ENCODE measurements at places on chromosomes 5 and 9.

GRCh38 chr5:50967563-50968355, 301.3 kb downstream of the PARP8 start:
- no peaks in the 10 kb centered on the region for H3K4me1 ChIP-seq
- DNase-seq = no peak
- no peaks in the 10 kb centered on the region for H3K36me3 ChIP-seq
- H3K4me3 ChIP-seq = no peak overlapping the region
- peaks cover 51% of the 10 kb centered on the region for H3K27me3 ChIP-seq
- no peak overlapping the region for H3K27ac ChIP-seq

DNA sequence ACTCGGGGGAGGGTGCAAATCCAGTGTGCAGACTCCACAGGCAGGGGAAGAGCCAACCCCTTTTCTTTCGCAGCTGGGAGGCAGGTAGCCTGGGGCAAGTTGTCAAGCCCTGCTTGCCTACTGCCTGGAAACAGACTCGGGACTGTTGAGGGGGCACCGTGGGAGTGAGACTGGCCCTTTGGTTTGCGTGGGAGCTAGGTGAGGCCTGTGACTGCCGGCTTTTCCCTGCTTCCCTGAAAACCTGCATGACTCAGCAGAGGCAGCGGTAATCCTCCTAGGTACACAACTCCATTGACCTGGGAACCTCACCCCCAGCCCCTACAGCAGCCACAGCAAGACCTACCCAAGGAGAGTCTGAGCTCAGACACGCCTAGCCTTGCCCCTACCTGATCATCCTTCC, 509.5 kb downstream of the DTWD2 start:
- no peaks in the 10 kb centered on the region for H3K36me3 ChIP-seq
- H3K4me1 ChIP-seq = no peaks in the 10 kb centered on the region
- DNase-seq = no peak
- no peak overlapping the region for H3K27ac ChIP-seq
- H3K4me3 ChIP-seq = no peak overlapping the region
- H3K27me3 ChIP-seq = no peaks in the 10 kb centered on the region

DNA sequence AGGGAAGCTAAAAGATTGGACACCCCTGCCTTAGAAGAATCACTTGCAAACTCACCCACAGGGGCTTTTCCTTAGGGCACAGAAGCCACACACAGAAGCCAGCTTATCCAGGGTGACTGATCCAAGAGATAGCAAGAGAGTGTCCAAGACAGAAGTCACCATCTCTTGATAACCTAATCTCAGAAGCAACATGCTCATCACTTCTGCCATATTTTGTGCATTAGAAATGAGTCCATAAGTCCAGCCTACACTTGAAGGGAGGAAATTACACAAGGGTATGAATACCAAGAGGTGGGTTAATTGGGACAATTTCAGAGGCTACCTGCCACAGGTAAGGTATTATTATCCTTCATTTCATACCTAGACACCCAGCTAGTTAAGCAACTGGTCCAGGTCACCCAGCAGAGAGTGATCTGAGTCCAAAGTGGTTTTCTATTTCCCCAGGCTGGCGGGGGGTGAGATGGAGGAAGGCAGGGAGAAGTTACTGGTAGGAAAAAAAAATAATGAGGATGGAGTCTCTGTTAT, 3.7 kb upstream of the ERGIC1 start:
- peaks cover 59% of the 10 kb centered on the region for H3K4me1 ChIP-seq
- peaks cover 4% of the 10 kb centered on the region for H3K27me3 ChIP-seq
- no peaks in the 10 kb centered on the region for H3K36me3 ChIP-seq
- no peak overlapping the region for H3K4me3 ChIP-seq

DNA sequence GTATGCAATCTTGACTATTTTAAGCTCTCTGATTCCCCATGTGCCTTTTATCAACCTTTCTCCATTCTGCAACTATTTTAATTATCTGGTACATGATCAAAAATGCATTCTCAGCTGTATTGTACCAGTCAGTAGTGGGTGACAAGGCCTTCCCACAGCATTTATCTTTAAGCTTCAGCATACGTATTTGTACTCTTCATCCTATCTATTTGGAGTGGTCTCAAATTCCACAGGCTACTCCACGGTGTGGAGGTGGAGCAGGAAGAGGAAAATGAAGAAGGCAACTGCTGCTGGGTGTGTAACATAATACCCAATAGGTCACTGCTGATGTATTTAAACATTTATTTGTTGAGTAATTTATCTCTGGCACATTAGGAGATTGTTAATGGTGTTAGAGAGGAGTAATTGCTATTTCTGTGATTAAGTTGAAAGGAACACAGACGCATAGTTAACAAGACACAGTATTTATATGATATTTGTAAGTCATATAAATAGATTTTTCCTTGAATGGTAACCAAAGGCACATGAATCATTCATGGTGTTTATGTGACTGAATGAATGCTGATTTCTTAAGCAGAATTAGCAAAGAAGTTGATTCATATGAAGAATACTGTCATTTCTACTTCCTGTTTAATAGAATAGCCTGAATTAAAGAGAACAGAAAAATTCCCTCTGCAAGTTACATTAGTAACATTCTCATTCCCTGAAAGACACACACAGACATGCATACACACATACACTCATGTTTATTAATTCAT, 153.8 kb upstream of the NR3C1 start:
- no peaks in the 10 kb centered on the region for H3K27me3 ChIP-seq
- no peaks in the 10 kb centered on the region for H3K36me3 ChIP-seq
- no peak for DNase-seq
- H3K4me3 ChIP-seq = no peak overlapping the region
- H3K27ac ChIP-seq = no peak overlapping the region

DNA sequence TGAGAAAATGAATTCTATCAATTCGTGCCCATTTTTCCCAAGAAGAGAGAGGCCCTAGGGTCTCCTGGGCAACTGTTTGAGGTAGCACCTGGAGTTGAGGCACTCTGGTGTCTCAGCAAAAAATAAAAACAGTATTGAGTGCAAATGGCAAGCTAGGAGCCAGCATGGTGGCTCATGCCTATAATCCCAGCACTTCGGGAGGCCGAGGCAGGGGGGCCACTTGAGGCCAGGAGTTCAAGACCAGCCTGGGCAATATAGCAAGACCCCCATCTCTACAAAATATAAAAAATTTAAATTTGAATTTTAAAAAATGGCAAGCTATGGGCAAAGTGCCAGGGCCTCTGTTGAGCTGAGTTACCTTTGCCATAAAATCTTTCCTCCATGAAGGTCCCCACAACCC, 136.0 kb downstream of the CDK5RAP2 start:
- no peak overlapping the region for H3K4me3 ChIP-seq
- H3K27me3 ChIP-seq = no peaks in the 10 kb centered on the region
- no peaks in the 10 kb centered on the region for H3K4me1 ChIP-seq
- H3K36me3 ChIP-seq = peaks cover 86% of the 10 kb centered on the region
- H3K27ac ChIP-seq = no peak overlapping the region

DNA sequence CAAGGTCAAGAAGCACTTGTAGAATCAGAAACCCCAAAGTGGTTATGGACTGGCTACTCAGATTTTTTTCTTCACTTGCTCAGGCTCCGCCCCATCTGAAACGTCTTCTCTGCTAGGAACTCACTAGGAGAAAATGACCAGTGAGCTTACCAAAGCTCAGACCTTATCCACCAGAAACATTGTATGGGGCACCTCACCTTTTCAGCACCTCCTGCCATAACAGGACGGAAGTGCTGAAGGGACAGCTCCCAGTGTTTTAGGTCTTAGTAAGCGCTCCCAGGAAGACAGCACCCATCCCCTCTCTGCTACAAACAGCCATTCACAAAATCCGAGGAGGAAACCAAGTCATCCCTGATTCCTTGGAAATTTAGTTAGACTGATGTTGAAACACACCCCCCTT, 1.2 kb upstream of the GABRA1 start:
- DNase-seq = no peak
- no peaks in the 10 kb centered on the region for H3K27me3 ChIP-seq
- H3K27ac ChIP-seq = no peak overlapping the region
- H3K36me3 ChIP-seq = no peaks in the 10 kb centered on the region
- H3K4me3 ChIP-seq = no peak overlapping the region

GRCh38 chr5:108836492-108836891, 88.8 kb downstream of the FER start:
- no peaks in the 10 kb centered on the region for H3K36me3 ChIP-seq
- no peak overlapping the region for H3K27ac ChIP-seq
- H3K4me1 ChIP-seq = no peaks in the 10 kb centered on the region
- H3K27me3 ChIP-seq = no peaks in the 10 kb centered on the region

DNA sequence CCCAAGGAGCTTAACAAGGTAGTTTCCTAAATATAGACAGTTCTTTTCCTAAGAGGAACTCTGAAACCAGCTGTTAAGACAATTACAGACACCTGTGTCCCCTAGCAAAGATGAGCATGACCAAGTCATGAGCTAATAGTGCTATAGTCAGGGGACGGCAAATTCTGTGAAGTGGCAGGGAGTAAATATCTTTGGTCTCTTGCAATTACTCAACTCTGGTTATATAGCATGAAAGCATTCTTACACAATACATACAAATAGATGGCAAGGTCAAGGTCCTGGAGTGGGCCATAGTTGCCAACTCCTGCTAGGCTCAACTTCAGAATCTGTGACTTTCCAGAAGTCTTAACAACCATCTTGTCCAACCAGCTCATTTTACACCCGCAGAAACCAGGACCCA, 103.7 kb downstream of the RFK start:
- H3K4me3 ChIP-seq = no peak overlapping the region
- no peak overlapping the region for H3K27ac ChIP-seq
- peak; percentile 34 for DNase-seq

DNA sequence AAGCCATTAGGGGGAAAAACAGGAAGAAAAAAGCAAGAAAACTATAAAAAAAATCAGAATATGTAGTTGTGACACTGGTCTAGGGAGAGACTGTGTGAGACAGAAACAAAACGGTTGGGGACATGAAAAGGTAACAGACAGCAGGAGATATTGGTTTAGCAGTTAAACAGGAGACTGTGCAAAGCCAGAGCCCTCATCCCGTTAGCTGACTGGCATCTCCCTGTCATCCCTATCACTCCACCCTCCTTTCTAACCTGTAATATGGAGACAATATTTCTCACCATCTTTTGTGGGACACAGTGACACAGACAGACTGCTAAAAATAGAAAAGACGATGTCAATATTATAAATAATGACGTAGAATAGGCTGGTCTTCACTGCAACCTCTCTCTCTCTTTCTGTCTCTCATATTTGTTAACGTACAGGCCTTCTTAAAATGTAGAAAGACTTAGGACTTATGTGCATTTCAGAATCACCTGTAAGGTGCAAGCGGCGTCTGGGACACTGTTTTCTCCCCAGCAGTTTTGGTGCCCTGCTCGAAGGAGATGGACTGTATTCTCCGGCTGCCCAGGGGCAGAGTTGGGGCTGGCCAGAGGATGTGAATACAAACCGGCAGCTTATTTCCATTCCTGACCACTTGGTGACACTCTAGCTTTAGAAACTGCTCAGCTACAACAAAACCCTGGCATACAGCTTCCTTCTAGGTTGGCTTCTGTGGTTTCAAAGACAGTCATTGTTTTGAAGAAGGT, 190.6 kb downstream of the MAT2B start:
- no peaks in the 10 kb centered on the region for H3K36me3 ChIP-seq
- H3K27me3 ChIP-seq = no peaks in the 10 kb centered on the region
- peak; percentile 38 for DNase-seq
- no peaks in the 10 kb centered on the region for H3K4me1 ChIP-seq
- no peak overlapping the region for H3K4me3 ChIP-seq

GRCh38 chr5:135930029-135930948, 24.5 kb downstream of the LECT2 start:
- H3K27me3 ChIP-seq = peaks cover 4% of the 10 kb centered on the region
- peak overlapping the region; percentile 62 for H3K27ac ChIP-seq
- peaks cover 16% of the 10 kb centered on the region for H3K4me1 ChIP-seq
- H3K36me3 ChIP-seq = peaks cover 1% of the 10 kb centered on the region
- peak; percentile 68 for DNase-seq
- H3K4me3 ChIP-seq = peak overlapping the region; percentile 81

DNA sequence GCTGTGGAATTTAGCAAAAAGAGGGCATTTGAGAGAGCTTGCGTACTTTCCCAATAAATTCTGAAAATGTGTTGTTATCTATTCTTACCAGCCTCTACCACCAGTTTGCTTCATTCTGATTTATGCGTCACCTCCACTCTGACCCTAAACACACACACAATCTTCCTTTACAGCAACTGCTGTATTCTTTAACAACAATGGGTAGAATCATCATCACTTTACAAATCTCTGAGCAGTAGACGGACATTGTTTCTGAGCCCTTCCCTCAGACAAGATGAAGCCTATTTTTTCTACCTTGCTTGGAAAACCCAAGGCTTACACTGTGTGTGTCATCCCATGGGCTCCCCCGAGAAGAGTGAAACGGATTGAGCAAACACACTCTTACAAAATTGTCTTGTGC, 83.1 kb upstream of the RASA1 start:
- no peaks in the 10 kb centered on the region for H3K4me1 ChIP-seq

DNA sequence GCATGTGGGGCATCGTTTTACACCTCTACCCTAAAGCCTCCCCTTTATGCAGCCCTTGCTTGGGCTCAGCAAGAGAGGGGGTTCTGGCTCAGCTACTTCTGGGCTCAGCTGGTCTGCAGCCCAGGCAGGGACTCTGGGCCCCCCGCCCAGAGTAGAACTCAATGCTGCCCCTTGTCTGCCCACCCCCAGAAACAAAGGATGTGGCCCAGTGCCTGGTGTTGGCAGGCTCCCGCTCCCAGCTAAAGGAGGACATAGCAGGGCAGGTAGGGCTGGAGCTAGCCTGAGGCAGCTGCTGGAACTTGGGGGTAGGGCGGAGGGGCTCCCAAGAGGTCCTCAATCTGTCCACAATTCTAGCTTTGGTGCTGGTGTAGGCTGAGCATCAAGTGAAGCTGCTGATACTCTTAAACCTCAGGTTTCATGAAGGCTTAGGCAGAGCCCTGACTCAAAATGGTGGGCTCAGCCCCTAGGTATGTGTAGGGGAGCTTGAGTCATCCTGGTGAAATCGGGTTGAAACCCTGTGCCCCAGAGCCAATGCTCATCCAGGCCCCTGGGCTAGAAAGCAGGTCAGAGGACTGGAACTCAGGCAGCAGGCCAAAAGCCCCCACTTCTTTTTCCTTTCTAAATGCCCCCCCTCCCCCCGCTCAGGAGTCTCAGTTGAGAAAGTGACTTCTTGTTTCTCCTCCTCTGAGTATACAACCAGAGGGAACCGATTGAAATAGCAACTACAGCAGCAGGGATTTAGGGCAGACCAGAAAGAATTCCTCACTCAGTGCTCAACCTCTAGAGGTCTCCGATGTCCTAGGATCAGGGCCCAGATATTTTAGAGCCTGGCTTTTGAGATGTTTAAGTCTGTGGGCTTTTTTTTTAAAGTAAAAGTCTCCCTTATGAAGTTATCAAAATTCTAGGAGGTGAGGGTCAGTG, 11.4 kb downstream of the PSD2 start:
- no peak overlapping the region for H3K4me3 ChIP-seq
- no peaks in the 10 kb centered on the region for H3K36me3 ChIP-seq
- no peak for DNase-seq
- no peak overlapping the region for H3K27ac ChIP-seq

GRCh38 chr9:84153885-84154284, 173.3 kb downstream of the RMI1 start:
- no peak overlapping the region for H3K4me3 ChIP-seq
- no peaks in the 10 kb centered on the region for H3K36me3 ChIP-seq
- DNase-seq = no peak
- no peaks in the 10 kb centered on the region for H3K27me3 ChIP-seq
- H3K27ac ChIP-seq = no peak overlapping the region
- H3K4me1 ChIP-seq = no peaks in the 10 kb centered on the region

GRCh38 chr9:113247640-113248039, 26.3 kb downstream of the SLC31A1 start:
- no peaks in the 10 kb centered on the region for H3K4me1 ChIP-seq
- H3K36me3 ChIP-seq = peaks cover 4% of the 10 kb centered on the region
- no peak overlapping the region for H3K4me3 ChIP-seq
- DNase-seq = no peak

- no peaks in the 10 kb centered on the region for H3K27me3 ChIP-seq
- DNase-seq = no peak
- H3K4me3 ChIP-seq = no peak overlapping the region
- H3K4me1 ChIP-seq = no peaks in the 10 kb centered on the region
Measured at GRCh38 chr5:107519900-107520354, 150.8 kb downstream of the EFNA5 start.
